ENCODE measurements at places on chromosomes 3 and 15. TPM values are rescaled to one million over a fixed set of nuclear protein-coding genes. Genes with fewer than 3 reads are reported as not detected.

DNA sequence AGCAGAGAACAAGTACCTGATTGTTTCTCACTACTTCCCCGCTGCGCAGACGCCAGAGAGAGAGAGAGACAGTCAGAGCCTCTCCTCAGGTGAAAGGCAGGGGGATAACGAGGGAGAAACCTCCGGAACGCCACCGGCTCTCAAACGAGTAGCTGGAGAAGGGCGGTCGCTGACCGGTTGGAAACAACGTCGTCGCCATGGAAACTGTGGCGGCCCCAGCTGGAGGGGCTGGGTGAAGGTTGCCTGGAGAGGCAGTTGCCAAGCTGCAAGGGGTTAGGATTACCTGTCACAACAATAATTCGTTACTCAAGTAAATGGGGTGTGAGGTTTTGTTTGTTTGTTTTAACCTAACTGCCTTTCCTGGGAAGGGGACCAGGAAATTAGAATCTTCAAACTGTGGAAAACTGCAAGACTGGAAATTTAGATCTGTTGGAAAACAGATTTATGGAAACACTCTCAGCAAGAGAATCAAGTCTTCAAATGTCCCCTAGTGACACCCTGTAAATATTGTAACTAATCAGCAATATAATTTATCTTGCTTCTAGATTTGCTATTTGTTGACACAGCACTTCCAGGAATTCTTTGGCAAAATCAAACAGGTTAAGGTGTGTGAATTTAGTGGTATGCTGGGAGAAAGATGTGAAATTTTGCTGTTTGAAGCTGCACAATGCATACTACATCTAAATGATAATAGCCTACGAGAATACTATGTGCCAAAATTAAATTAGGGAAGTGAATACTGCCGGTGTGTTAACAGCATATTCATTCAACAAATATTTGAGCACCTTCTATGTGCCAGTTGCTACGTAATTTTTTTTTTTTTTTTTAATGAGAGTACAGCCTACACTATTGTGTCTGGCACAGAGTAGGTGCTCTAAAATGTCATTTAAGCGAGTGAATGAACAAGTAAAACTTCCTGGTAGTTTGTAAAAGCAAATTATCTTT lies at the start of gene DNAH12:
Gene DNAH12, minus strand, starts transcription at position 164 of the 945 bp plus-strand sequence. CDS start 1,474 bp downstream, outside the sequence.
- peak within 1 kb of the TSS; percentile 85 for H3K4me3 ChIP-seq
- no peaks in the 10 kb centered on the region for H3K36me3 ChIP-seq
- H3K27ac ChIP-seq: peak within 1 kb of the TSS; percentile 88
- peak; percentile 80 for DNase-seq
- H3K27me3 ChIP-seq: no peaks in the 10 kb centered on the region

- H3K4me3 ChIP-seq: no peak overlapping the region
- H3K4me1 ChIP-seq: peaks cover 16% of the 10 kb centered on the region
- H3K36me3 ChIP-seq: no peaks in the 10 kb centered on the region
- peaks cover 7% of the 10 kb centered on the region for H3K27me3 ChIP-seq
Observed at GRCh38 chr15:39852250-39852649, 67.8 kb downstream of the GPR176 start.

DNA sequence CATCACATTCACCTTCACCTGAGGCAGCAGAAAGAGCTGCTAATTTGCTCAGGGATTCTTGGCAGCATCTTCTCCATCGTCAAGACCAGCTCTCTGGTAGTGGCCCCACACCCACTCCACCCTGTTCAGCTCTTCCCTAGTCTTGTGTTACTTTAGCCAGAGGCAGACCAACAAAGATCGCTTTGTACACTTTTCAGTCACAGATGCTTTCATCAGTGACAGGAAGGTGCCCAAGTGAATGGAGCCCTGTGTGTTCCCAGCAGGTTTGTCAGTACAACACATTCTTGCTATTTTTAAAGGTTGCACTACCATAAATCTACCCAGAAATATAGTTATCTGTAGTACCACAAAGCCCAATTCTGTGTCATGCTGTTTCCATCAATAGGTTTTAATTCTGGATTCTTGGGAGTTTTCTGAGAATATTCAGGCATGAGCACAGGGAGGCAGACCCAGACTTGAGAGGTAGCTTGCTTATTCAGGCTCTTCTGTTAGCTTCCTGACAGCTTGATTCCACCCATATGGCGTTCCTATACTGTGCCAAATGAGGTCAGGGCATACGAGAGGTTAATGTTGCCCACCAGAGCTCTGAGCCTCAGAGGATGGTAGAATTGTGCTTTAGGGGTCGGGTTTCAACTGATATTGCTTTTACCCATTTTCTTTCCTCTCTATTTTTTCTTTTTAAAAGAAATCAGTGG lies 109.8 kb upstream of the MANF start:
- no peaks in the 10 kb centered on the region for H3K36me3 ChIP-seq
- H3K27ac ChIP-seq: no peak overlapping the region
- no peaks in the 10 kb centered on the region for H3K4me1 ChIP-seq
- no peaks in the 10 kb centered on the region for H3K27me3 ChIP-seq
- DNase-seq: no peak

CD86 gene
- not detected for total RNA-seq

DNA sequence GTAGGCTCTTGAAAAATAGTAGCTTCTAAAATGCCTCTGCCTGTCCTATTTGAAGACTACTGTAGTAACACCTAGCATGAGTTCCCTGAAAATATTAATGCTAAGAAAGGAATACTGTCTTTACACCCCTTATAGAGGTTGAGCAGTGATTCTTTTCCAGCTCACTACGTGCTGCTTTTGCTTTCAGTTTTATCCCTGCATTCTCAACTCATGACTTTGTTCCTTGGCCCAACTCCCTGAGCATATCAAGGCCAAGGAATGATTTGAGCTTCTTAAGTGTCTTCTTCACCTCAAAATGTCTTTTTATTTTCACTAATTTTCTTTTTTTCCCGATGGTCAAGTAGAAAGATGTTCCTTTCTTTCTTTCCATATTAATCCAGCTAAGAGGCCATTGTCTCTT lies 16.5 kb upstream of the P2RY13 start:
- no peaks in the 10 kb centered on the region for H3K27me3 ChIP-seq
- no peaks in the 10 kb centered on the region for H3K4me1 ChIP-seq
- H3K4me3 ChIP-seq: no peak overlapping the region
- H3K36me3 ChIP-seq: no peaks in the 10 kb centered on the region

ZNF620 gene
- 12.3 TPM for total RNA-seq

MUSTN1 gene
- total RNA-seq: 1.8 TPM

DNA sequence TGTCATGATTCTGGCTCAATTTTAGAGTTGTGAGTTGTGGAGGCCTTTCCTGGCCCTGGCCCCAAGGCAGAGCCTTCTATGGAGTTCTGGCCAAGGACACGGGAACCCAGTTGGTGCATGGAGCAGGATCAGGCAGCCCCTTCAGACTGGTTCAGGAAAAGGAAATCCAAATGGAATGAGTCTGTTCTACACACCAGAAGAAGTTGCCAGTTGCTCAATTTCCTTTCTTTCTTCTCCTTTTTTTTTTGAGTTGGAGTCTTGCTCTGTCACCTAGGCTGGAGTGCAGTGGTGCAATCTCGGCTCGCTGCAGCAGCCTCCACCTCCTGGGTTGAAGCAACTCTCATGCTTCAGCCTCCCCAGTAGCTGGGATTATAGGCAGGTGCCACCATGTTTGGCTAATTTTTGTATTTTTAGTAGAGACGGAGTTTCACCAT lies 28.9 kb upstream of the BHLHE40 start:
- DNase-seq: no peak
- no peaks in the 10 kb centered on the region for H3K36me3 ChIP-seq
- H3K27ac ChIP-seq: no peak overlapping the region
- H3K4me3 ChIP-seq: no peak overlapping the region
- H3K4me1 ChIP-seq: no peaks in the 10 kb centered on the region
- H3K27me3 ChIP-seq: no peaks in the 10 kb centered on the region

CD276 gene
- total RNA-seq: 104 TPM

GRCh38 chr3:125481786-125482185 lies 38.2 kb downstream of the SNX4 start:
- no peak overlapping the region for H3K27ac ChIP-seq
- H3K4me3 ChIP-seq: no peak overlapping the region
- H3K36me3 ChIP-seq: peaks cover 20% of the 10 kb centered on the region
- no peaks in the 10 kb centered on the region for H3K4me1 ChIP-seq
- no peak for DNase-seq

All from type B pancreatic cell (in vitro differentiated cells).